Ascending aorta (tissue), 2 donors: ENCODE measurements at places on chromosomes 4 and X.

GRCh38 chr4:138406876-138407275 is 164.7 kb upstream of the SLC7A11 start:
- DNase-seq: no peak

DNA sequence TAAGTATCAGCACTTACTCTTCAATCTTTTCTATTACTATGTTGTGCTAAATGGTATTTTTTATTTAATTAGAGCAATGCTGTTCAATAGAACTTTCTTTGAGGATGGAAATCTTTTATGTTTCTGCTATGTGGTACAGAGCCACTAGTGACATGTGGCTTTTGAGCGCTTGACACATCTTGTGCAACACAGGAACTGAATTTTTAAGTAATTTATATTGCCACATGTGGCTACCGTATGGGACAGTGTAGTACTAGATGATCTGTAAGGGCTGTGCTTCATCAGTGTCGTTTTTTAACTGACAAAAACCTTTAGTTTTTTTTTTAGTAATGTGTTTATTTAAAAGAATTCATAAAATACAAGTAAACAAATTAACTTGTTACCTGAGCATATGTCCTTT is 22.4 kb downstream of the HPRT1 start:
- no peak for DNase-seq

- DNase-seq: no peak
Observed at GRCh38 chrX:43551590-43551989, 104.5 kb upstream of the MAOA start.

GRCh38 chrX:57951666-57952319 is 41.5 kb upstream of the ZXDA start:
- no peak for DNase-seq

GRCh38 chrX:152942077-152942442 is 44.2 kb downstream of the ZNF185 start:
- DNase-seq: no peak
